ENCODE measurements at places on chromosomes 3 and 15. TPM values are rescaled to one million over a fixed set of nuclear protein-coding genes. Genes with fewer than 3 reads are reported as not detected.

Gene SLC35G2
- 0.80 TPM for total RNA-seq

Gene UBL7
- total RNA-seq = 46.1 TPM

Gene GP5
- 1.9 TPM for total RNA-seq

Gene OR5H6
- total RNA-seq = not detected

Gene ANKRD63
- total RNA-seq = not detected

Gene PP2D1
- not detected for total RNA-seq

Gene GOLGA6B
- total RNA-seq = not detected

Gene IQCF5
- total RNA-seq = not detected

Gene PAQR9
- not detected for total RNA-seq

Gene MYL3
- not detected for total RNA-seq

Gene CSPG4
- total RNA-seq = not detected

Gene MME
- not detected for total RNA-seq

Gene PROK2
- total RNA-seq = not detected

Gene UROC1
- total RNA-seq = not detected
